Caudate nucleus (tissue), 63 donors: ENCODE measurements at places on chromosomes 12 and 14.

DNA sequence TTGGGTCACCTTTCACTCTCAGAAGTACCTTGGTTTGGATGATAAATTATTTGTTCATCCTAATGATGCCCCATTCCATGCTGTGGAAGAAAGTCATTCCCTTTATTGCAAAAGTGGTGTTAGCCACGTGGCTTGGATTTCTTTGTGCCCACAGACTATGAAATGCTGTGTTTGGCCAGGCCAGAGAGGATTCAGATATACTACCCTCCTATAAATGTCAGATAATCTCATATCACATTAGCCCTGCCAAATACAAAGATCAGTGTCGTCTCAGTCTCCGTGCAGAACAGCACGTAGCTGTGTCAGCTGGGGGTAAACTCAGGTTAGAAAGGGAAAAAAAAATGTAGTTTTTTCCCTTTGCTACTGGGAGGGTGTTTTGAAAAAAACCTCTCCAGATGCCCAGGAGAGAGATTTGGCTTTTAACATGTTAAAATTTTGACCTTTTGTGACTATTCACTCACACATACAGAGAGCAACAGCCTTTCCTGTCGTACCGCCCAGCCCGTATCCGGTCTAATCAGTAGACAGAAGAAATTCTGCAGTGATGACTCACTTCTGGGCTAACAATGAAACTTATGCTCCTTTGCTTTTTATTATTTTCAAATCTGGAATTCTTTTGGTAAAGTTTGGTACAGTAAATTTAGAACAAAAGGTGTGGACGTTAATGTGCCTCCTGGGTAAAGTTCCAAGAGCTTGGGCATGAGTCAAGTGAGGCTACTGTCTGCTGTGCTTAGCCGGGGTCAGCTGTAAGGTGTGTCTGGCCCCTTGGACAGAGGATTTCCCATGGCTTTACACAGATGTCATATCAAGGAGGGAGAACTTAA lies 8.5 kb upstream of the PTPRB start:
- DNase-seq: no peak

- DNase-seq: no peak
Observed at GRCh38 chr12:54035568-54036264, 2.9 kb downstream of the HOXC5 start.

GRCh38 chr12:121871467-121871866 lies 12.8 kb upstream of the HPD start:
- no peak for DNase-seq

DNA sequence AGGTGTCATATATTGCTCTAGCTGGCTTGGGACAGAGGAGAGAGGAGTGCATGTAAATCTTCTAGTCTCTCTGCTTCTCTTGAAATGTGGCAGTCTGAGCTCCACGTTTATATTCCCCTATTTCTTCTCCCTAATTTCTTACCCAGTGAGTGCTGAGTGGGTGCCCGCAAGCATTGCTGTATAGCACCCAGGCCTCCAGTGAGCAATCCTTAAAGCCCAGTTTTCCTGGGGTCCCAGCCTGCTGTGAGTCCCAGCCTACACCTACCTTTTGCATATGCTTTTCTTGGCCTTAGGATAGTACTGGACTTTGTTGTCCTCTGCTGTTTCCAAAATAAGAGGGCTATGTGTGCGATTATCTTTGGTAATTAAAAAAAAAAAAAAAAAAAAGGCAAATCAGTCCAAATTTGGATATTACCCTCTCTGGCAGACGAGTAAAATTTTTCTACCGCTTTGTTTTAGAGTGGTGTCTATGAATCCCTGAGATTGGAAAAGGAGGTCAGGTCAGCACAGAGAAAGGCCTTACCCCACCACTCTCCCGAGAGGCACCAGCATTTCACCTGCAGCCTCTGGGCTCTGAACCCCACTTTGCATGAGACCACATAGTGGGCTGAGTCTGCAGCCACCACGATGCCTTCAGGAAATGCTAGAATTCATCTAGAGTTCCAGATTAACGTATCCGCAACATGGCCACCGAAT lies 1.1 kb downstream of the MGST1 start:
- no peak for DNase-seq

GRCh38 chr14:80522411-80522810 lies 311.1 kb upstream of the DIO2 start:
- DNase-seq: no peak

- no peak for DNase-seq
Observed at GRCh38 chr12:74144396-74144795, 393.2 kb upstream of the ATXN7L3B start.

- no peak for DNase-seq
Observed at GRCh38 chr12:106301611-106302321, 767 bp upstream of the TCP11L2 start.
